ENCODE measurements at places on chromosomes 5 and 9. TPM values are rescaled to one million over a fixed set of nuclear protein-coding genes. Genes with fewer than 3 reads are reported as not detected.

GRCh38 chr5:113617191-113617796 lies 103.8 kb downstream of the YTHDC2 start:
- no peak for DNase-seq
- H3K36me3 ChIP-seq: no peaks in the 10 kb centered on the region
- H3K4me1 ChIP-seq: no peaks in the 10 kb centered on the region
- H3K4me3 ChIP-seq: no peak overlapping the region
- H3K27ac ChIP-seq: no peak overlapping the region
- peaks cover 18% of the 10 kb centered on the region for H3K27me3 ChIP-seq

GRCh38 chr5:37029436-37029835 lies 152.9 kb downstream of the NIPBL start:
- no peaks in the 10 kb centered on the region for H3K4me1 ChIP-seq
- no peaks in the 10 kb centered on the region for H3K27me3 ChIP-seq
- peaks cover 4% of the 10 kb centered on the region for H3K36me3 ChIP-seq
- H3K4me3 ChIP-seq: no peak overlapping the region
- DNase-seq: no peak

UNC5A gene
- polyA plus RNA-seq: not detected

DNA sequence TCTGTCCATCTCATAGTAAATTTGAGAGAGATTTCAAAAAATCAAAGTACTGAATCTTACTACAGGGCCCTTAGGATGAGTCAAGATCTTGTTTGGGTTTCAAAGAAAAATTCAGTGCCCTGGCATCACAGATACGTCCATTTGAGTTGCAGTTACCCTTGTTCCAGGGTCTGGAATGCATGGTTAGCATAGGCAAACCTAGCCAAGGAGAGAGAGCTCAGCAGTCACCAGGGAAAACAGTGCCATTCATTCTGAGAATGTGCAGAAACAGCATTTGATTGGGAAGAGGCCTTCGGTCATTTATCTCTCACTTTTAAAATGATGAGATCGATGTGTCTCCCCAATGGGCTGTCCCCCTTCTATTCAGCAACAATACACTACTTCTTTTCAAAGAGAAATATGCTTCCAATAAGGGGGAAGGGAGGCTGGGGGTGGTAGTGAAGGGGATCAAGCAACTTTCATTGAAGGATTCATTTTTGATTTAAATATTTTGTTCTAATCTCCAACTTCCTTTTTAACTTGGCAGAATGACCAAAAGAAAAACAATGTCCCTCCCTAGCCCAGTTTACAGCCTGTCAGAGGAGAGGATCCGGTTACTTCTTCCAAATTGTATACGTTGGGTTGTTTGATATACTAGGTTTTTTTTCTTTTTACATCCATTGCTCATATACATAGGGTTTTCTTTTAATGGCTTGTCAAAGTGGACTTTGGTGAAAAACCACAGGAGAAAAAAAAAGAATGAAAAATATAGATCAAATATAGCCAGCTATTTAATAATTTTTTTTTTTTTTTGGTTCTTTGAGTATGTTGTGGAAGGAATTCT lies 491.1 kb downstream of the CCDC171 start:
- no peak overlapping the region for H3K4me3 ChIP-seq
- H3K4me1 ChIP-seq: no peaks in the 10 kb centered on the region
- H3K27me3 ChIP-seq: no peaks in the 10 kb centered on the region
- H3K36me3 ChIP-seq: no peaks in the 10 kb centered on the region
- no peak overlapping the region for H3K27ac ChIP-seq
- DNase-seq: no peak

CYLC2 gene
- not detected for polyA plus RNA-seq

GRCh38 chr5:154727361-154727760 lies 27.8 kb upstream of the LARP1 start:
- DNase-seq: no peak
- no peak overlapping the region for H3K27ac ChIP-seq
- no peaks in the 10 kb centered on the region for H3K27me3 ChIP-seq

- no peaks in the 10 kb centered on the region for H3K4me1 ChIP-seq
- DNase-seq: no peak
- no peak overlapping the region for H3K27ac ChIP-seq
- H3K36me3 ChIP-seq: no peaks in the 10 kb centered on the region
- H3K27me3 ChIP-seq: no peaks in the 10 kb centered on the region
Observed at GRCh38 chr5:151675611-151676313, 11.0 kb downstream of the SPARC start.

LCN15 gene
- not detected for polyA plus RNA-seq

GRCh38 chr5:74386571-74387334 lies 253.8 kb downstream of the ENC1 start:
- no peak for DNase-seq
- H3K27ac ChIP-seq: no peak overlapping the region
- no peak overlapping the region for H3K4me3 ChIP-seq
- no peaks in the 10 kb centered on the region for H3K4me1 ChIP-seq

FGF10 gene
- not detected for polyA plus RNA-seq

WNT8A gene
- not detected for polyA plus RNA-seq

DNA sequence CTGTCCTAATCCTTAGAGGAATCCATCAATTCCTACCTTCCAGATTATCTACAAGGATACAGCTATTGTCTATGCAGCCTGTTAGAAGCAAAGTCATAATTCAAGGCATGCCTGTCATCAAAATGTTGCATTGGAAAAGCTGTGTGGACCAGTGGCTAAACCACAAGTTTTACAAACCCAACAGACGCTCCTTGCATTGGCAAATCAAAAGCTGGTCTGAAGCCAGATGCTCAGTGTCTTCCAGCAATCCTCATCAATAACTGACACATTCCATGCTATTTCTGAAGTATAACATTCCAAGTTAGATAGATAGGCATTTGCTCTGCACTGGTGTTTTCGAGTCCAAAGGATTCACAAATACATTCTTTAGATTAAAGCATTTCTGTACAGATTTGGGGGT lies 213.6 kb downstream of the EBF1 start:
- H3K4me1 ChIP-seq: peaks cover 69% of the 10 kb centered on the region
- no peaks in the 10 kb centered on the region for H3K27me3 ChIP-seq

DNA sequence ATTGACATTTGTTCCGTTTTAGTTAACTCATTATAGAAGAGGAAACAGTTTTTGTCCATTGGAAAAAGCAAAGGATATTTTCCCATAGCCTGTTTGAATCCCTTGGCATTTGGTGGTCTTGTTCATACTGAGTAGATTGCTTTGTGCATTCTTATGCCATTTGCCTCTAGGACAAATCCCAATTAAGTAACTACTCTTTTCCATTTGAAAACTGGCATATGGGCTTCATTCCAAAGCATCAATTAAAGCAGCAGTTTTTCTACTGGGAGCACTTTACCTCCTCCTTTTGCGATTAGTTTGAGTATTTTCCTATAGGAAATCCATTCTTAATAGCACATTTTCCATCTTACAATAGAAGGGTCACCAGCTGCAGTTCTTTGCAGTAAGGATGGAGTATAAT lies 31.2 kb downstream of the GPR21 start:
- no peak overlapping the region for H3K27ac ChIP-seq
- H3K4me3 ChIP-seq: no peak overlapping the region
- H3K4me1 ChIP-seq: no peaks in the 10 kb centered on the region

DNA sequence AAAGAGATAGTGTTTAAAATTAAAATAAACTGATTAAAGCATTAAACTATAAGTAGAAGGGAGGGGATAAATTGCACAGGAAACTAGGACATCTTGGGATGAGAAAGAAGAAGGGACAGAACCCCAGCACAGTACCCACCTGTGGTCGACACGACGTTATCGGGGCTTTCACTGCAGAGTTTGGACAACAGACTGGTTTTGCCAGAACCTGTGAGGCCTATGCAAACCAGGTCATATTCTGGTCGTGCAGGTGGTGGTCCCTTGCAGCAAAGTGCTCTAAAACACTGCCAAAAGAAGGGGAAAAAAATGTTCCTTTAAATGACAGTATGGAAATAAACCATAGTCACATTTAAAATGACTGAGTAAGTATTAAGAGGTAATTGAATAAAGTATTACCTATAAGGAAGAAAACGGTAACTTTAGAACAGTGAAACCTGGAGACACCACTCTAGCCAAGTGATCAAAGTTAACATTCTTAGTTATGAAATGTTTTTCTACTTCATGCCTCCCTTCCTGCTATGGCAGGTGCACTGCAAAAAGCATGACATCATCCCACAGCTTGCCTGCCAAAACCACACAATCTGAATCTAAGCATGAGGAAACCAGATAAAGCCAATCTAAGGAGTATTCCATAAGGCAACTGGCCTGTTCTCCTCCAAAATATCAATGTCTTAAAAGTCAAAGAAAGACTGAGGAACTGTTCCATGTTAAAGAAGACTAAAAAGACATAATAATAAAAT lies 138.6 kb downstream of the ARL15 start:
- H3K27ac ChIP-seq: no peak overlapping the region
- peaks cover 42% of the 10 kb centered on the region for H3K36me3 ChIP-seq
- DNase-seq: no peak
- no peak overlapping the region for H3K4me3 ChIP-seq
- H3K27me3 ChIP-seq: no peaks in the 10 kb centered on the region

DNA sequence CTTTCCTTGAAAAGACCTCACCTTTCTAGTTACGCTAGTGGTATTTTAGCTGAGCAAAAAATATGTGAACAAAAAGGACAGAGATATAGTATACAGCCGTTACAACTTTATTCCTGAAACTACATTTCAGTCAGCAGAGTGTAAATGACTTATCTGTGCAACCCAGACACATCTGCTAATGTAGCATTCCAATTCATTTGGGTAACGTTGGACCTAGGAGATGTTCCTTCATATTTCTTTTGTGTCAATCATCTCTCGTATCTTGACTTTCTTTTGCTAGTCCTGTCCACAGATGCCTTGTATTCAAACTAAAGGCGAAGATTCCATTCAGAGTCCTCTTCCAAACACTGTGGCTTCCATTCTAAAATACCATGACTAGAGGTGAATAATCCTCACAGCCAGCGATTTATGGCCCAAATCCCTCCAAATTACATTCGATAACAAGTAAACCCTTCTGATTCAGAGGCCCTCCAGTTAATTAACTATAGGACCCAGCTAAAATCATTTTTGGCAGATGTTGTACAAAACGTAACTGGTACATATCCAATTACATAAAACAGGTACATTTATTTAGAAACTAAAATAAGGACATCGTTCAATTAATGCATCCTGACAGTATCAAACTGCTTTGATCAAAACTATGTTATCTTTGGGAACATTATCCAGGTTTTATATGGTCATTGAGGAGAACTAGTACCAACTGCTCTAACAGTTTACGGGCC lies 155.7 kb downstream of the DROSHA start:
- H3K27ac ChIP-seq: no peak overlapping the region
- no peak overlapping the region for H3K4me3 ChIP-seq
- H3K4me1 ChIP-seq: no peaks in the 10 kb centered on the region
- H3K36me3 ChIP-seq: no peaks in the 10 kb centered on the region
- DNase-seq: no peak

DAPK1 gene
- 0.79 TPM for polyA plus RNA-seq

ACOT12 gene
- polyA plus RNA-seq: not detected
